ENCODE measurements at places on chromosomes 5 and 9.

DNA sequence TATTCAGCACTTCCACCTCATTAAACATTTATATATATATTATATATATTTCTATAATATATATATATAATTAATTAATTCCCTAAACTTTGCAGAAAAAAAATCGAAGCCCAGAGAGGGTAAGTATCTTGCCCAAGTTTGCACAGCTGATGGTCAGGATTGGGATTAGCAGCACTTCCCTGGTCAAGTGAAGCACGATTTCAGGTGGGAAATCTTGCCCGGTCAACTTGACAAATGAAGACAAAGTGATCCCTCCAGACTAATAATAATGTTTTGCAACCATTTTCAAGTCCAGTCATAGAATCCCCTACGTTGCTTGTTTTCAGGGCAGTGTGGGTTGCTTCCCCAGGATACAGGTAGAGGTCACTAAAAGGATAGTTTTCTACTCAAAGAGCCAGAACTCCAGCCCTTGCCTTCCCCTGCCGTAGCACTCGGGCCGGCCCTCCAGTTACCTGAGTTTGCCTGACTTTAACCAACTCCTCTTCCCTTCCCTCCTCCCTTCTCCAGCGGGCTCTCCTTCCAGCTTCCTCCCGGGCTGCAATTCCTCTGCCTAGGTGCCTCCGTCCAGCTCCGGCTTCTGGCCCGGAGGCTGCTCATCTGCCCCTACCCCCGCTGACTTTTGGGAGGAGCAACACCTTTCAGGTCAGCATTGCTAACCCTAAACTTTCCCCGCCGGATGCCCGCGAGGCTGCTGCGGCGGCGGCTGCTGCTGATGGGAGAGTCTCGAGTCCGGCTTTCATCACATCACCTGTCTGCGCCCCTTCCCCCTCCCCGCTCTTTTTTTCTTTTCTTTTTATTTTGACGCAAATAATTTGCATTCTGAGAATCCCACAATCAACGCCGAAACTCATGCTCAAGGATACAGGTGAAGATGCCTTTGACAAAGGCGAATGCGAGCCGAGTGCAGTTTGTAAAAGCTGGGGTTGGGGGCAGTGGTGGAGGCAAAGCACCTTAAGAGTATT, 930 bp downstream of the PRLR start:
- DNase-seq, result no peak

- no peak for DNase-seq
These were observed 5.7 kb upstream of the GAPVD1 start for GRCh38 chr9:125255781-125256391.

- no peak for DNase-seq
These were observed 137.9 kb upstream of the OTULINL start for GRCh38 chr5:14443671-14444093.

GRCh38 chr9:131402073-131402472, 8.2 kb downstream of the PRRC2B start:
- DNase-seq, result no peak

- DNase-seq, result peak; percentile 71
These were observed 97.5 kb downstream of the COL5A1 start for GRCh38 chr9:134738869-134739659.

- no peak for DNase-seq
These were observed 164.2 kb downstream of the ZDHHC21 start for GRCh38 chr9:14529054-14529453.

DNA sequence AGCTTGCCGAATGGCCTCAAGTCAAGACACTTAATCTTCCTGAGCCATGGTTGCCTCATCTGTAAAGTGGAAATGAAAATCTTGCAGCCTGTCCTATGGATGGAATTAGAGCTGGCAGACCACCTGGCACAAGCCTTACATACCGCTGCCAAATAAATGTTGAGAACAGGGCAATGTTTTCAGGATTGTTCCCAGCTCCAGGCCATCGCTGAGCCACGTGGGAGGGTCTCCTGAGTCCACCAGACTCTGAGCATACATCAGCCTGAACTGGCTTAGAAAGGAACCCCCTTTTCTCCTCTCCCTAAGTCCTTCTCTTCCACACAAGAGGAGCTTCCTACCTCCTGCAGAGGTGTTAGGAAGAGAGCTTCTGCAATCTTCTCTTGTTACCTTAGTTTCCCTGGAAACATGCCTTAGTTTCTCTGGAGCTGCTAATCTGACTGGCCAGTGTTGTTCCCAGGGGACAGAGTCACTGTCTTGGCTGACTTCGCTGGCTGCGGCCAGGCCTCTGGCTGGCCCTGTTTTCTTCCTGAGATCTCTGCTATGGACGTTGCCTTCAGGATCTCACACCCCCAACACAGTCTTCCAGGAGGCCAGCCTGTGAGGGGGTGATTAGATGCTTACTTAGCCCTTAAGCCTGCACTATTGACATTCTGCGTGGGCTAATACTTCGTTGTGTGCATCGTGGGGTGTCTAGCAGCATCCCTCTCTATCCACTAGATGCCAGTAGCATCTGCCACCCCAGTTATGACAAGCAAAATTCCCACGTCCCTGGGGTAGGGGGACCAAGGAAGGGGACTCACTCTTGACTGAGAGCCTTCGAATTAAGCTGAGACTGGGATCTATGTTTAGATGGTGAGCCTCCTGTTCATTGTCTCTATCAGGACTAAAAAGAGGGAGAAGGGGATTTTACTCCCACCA, 62.2 kb downstream of the BOD1 start:
- no peak for DNase-seq

GRCh38 chr5:41347569-41347968, 134.2 kb upstream of the C6 start:
- DNase-seq, result no peak

DNA sequence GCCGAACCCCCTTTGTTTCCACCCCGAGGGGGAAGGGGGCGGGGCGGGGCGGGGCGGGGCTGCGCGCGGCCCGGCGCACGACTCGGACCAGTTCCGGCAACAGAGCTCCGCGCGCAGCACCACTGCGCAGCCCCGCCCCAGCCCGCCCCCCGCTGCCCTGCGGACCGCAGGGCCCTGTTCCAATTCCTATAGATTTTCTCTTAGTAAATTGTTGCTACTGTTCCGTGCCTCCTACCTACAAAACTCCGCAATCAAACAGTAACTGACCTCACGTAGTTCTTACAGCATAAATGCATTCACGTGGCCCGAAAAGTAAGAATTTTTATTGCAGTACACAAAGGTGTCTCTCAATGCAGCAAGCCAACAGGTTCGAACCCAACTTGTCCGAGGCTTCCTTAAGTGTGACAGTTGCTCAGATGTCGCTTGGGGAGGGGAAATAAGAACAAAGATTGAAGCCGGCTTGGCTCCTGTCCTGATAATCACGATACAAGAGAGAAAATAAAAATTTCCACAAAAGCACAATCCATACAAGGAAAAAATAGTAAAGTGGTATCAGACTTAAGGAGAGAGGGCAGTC, 1.2 kb upstream of the RNF38 start:
- no peak for DNase-seq

- no peak for DNase-seq
These were observed 187.3 kb downstream of the SNX18 start for GRCh38 chr5:54704825-54705224.
